ENCODE measurements at places on chromosomes 5 and 9. TPM values are rescaled to one million over a fixed set of nuclear protein-coding genes. Genes with fewer than 3 reads are reported as not detected.
A peak's percentile ranks its signal among the peaks of the same experiment; 100 is the strongest.

DNA sequence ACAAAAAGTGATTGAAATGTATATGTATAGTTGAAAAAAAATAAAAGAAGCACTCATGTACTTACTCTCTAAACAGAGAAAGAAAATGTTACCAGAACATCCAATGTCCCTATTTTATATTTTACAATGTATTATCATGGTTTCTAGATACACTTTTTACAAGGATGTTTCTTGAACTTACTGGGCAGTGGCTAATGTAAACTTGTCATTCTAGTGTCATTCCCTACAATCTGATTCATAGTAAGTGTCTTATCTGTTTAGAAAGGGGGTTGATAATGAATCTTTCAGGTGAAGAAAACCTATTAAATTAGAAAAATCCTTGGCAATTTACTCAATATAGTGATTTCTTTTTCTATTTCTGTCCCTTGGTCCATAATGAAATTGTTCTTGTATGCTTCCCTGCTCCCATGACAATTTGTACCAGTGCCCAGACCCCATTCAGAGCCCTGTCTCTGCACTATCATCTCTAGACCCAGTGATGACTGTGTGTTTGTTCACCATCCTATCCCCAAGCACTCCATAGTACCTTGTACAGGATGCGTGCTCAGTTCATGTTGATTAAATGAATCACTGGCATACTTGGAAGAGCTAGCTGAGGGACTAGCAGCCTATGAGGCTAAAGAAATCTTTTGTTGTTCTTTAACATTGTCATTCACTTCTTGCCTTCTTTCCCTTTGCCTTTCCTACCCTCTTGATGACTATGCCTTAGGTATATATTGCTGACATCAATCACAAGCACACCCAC lies 101.2 kb downstream of the HMHB1 start:
- peak; percentile 56 for DNase-seq

DNA sequence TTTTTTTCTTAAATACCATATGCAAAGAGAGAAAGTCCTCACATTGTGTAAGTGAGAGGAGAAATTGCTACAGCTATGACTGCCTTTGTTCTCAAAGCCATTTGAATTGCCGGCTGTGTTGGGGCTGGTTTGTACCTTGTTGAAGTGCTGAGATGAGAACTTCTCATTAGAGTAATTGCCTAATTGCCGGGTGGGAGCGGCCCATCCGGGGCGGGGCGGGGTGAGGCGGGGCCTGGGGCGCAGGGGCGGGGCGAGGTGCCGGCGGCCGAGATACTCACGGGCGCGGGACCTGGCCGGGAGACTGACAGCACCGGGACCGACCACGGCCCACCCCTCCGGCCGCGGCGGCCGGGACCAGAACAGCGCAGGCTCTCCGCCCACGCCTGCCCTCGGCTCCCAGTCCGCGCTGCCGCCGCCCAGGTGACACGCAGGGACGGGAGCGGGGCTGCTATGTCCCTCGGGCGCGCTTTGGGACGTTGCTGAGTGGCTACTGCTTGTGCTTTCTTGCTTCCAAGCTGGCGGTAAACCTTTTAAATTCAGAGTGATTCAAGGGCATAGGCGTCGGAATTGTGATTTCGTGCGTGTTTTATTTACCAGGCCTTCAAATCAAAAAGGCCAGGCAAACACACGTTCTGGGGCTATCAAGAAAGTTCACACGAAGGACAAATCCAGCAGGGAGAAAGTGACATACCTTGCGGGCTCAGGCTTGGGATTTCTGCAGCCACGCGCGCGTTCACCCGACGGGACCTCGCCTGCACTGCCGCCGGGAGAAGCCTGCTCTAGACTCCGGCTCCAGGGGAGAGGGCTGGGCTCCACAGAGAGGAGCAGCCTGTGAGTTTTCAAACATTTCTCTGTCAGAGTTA lies 269.1 kb downstream of the FANCC start:
- DNase-seq, result no peak

- DNase-seq, result no peak
Measured at GRCh38 chr9:2336055-2336454, 285.5 kb upstream of the VLDLR start.

GRCh38 chr5:111262815-111263214 lies 38.6 kb downstream of the CAMK4 start:
- no peak for DNase-seq

DNA sequence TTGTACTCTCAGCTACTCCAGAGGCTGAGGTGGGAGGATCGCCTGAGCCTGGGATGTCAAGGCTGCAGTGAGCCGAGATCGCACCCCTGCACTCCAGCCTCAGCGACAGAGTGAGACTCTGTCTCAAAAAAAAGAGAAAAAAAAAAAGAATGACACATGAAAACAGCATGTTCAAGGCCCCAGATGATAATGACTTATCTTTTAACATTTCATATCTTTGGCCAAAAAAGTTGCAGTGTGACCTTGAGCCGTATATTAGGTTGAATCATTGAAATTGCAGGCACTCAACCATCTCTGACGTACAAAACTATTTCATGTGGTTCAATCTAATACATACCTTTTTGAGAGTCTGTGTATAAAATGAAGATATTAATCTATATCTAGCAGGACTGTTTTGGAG lies 79.1 kb upstream of the CPEB4 start:
- DNase-seq, result no peak

Gene CD74
- 126 TPM for total RNA-seq

Gene IL3
- not detected for total RNA-seq

Gene POLR1E
- total RNA-seq, result 24.4 TPM
